ENCODE measurements at places on chromosomes 7 and 10. TPM values are rescaled to one million over a fixed set of nuclear protein-coding genes. Genes with fewer than 3 reads are reported as not detected.

DNA sequence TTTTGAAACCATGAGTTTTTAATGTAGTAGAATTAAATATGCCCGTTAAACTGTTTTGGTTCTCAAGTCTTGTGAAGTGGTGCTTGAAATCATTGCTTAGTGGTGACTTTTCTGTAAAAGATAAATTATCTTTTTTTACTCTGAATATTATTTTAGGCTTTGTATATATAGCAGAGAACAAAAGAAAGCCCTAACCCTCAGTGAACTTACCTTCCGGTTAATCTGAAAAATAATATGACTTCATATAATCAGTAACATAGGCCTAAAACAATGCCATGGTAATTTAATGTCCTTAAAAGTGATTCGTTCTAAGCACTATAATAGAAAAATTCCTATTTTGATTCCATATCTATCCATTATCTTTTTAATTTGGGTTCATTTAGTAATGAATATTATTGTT is 21.8 kb downstream of the AKAP9 start:
- no peak overlapping the region for H3K27ac ChIP-seq
- peaks cover 8% of the 10 kb centered on the region for H3K36me3 ChIP-seq
- no peak overlapping the region for H3K4me3 ChIP-seq
- no peaks in the 10 kb centered on the region for H3K4me1 ChIP-seq
- no peaks in the 10 kb centered on the region for H3K27me3 ChIP-seq
- no peak for DNase-seq

- H3K4me3 ChIP-seq = no peak overlapping the region
- peak overlapping the region; percentile 86 for H3K27ac ChIP-seq
- H3K4me1 ChIP-seq = peaks cover 18% of the 10 kb centered on the region
- DNase-seq = no peak
- H3K36me3 ChIP-seq = no peaks in the 10 kb centered on the region
These were observed 55.3 kb upstream of the INPP5A start for GRCh38 chr10:132482090-132482800.

Gene LRRC17
- total RNA-seq = 35.8 TPM

Gene AGR3
- total RNA-seq = not detected

DNA sequence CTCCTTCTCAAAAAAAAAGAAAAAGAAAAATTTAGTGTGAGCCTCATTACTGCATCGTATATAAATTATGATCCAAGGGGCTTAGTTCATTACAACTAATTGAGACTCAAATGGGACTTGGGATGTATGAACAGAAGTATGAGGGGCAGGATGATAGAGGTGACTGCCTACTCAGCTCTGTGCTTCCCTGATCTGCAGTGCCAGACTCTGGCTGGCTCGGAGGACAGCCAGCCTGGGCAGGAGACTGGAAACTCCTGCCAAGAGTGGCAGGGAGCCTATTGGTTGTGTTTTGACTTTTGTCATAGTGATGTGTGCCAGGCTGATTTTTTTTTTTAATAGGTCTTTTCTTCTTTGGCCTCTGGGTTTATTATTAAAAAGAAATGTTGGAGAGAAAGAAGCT is 73.8 kb upstream of the GTF2IRD1 start:
- peaks cover 5% of the 10 kb centered on the region for H3K36me3 ChIP-seq
- no peak for DNase-seq
- H3K4me1 ChIP-seq = peaks cover 4% of the 10 kb centered on the region

Gene CLEC2L
- total RNA-seq = 0.65 TPM

Gene AGK
- total RNA-seq = 36.9 TPM

Gene CABCOCO1
- total RNA-seq = 0.30 TPM

DNA sequence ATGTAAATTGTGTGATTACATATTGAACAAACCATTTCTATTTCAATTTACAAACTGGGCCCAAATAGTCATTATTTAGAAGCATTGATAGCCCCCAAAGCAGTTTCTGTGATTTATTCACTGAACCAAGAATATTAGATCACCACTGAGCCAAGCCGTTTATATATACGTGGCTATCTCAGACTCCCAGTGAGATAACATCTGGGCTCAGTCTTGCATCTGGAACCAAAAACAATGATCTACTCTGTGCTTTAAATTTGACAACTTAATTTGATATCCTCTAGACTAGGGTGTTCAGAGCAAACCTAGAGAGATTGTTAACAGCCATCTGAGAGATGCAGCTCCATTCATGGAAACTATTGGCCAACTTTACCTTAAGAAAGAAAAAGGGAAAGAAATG is 41.4 kb upstream of the BTBD16 start:
- no peak overlapping the region for H3K27ac ChIP-seq
- no peak overlapping the region for H3K4me3 ChIP-seq
- peaks cover 9% of the 10 kb centered on the region for H3K36me3 ChIP-seq
- DNase-seq = no peak

DNA sequence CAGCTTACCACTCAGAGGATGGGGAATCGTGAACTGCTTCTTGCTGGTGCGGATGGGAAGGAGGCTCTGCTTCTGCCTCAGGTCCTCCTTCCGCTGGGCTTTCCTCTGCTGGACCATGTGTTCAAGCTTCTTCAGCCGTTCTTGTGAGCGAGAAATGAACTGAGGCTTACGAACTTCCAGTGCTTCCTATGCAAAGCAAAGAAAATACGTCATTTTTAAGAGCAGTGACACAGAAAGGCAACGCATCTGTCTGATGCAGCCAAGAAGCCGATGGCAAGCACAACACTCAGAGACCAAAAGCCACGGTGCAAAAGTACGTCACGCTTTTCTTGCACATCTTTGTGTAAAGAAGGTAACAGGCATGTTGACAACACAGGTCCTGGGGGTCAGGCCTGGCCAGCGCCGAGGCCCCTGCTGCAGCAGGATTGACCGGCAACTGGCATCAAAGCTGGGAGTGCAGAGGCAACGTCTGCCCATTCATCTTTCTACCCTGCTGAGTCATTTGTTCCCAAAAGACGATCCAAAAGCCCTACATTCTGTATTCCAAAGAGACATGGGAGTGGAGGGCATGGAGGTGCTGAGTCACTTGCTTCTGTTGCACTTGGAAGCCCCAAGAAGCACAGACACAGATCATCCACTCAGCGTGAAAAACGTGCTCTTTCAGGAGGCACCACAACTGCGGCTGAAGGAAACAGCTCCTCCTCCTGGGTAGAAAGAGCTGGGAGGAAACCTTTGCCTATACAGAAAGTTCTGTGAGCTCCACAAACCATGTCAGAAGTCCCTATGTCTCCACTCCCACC is 71.0 kb upstream of the ADAM12 start:
- no peak overlapping the region for H3K27ac ChIP-seq
- no peak for DNase-seq
- peaks cover 5% of the 10 kb centered on the region for H3K4me1 ChIP-seq
- no peaks in the 10 kb centered on the region for H3K27me3 ChIP-seq

Gene UTF1
- total RNA-seq = not detected

Gene HOXA5
- 3.2 TPM for total RNA-seq

GRCh38 chr10:132912225-132912712 is 30.1 kb downstream of the CFAP46 start:
- no peak for DNase-seq
- H3K27me3 ChIP-seq = peaks cover 8% of the 10 kb centered on the region
- H3K4me1 ChIP-seq = no peaks in the 10 kb centered on the region
- no peak overlapping the region for H3K27ac ChIP-seq
- no peaks in the 10 kb centered on the region for H3K36me3 ChIP-seq
- no peak overlapping the region for H3K4me3 ChIP-seq

DNA sequence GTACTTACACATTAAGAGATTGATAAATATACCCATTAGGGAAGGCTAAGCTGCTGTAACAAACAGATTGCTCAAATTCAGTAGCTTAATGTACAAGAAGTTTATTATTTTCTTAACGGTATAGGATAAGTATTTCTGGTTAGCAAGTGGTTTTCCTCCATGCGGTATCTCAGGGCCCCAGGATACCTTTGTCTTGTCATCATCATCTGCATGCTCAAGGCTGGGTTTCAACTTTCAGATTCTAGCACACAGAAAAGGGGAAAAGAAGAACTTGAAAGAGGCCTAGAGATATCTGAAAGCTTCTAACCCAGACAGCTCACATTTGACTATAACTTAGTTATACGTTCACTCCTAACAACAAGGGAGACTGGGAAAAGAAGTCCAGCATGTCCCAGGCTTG is 11.8 kb upstream of the GALNT17 start:
- no peak for DNase-seq
- peaks cover 6% of the 10 kb centered on the region for H3K4me1 ChIP-seq
- no peaks in the 10 kb centered on the region for H3K36me3 ChIP-seq
- no peak overlapping the region for H3K4me3 ChIP-seq
- H3K27me3 ChIP-seq = no peaks in the 10 kb centered on the region
- H3K27ac ChIP-seq = no peak overlapping the region

GRCh38 chr10:30687698-30688213 is 58.2 kb upstream of the LYZL2 start:
- no peak overlapping the region for H3K4me3 ChIP-seq
- H3K27ac ChIP-seq = no peak overlapping the region
- DNase-seq = peak; percentile 96
- H3K4me1 ChIP-seq = peaks cover 11% of the 10 kb centered on the region

GRCh38 chr10:87058171-87058570 is 36.5 kb downstream of the GLUD1 start:
- DNase-seq = no peak
- no peak overlapping the region for H3K4me3 ChIP-seq
- no peaks in the 10 kb centered on the region for H3K27me3 ChIP-seq
- H3K4me1 ChIP-seq = no peaks in the 10 kb centered on the region
- peaks cover 7% of the 10 kb centered on the region for H3K36me3 ChIP-seq
- H3K27ac ChIP-seq = no peak overlapping the region

Gene CLDN12
- total RNA-seq = 41.1 TPM

GRCh38 chr10:6386346-6386745 is 183.6 kb downstream of the PFKFB3 start:
- H3K27ac ChIP-seq = no peak overlapping the region
- no peaks in the 10 kb centered on the region for H3K4me1 ChIP-seq
- no peak for DNase-seq
- no peaks in the 10 kb centered on the region for H3K27me3 ChIP-seq

DNA sequence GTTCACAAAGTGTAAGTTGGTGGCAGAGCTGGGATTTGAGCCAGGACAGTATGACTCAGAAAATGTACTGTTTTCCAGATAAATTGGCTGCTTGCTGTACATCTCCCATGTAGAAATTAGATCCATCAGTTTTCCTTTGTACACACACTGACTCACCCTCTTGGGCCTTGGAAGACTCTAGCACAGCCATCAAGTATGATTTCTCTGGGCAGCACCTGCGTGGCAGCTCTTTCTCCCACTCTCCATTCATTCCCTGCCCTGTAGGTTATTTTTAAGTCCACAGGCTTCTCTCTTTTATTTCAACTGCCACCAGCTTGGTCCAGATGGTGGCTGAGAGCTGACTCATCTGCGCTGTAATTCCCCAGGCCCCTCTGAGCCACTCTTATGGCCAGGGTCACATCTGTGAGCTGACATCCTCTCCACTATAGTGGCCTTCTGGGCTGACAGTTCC is 28.3 kb upstream of the SDK1 start:
- no peak for DNase-seq
- peaks cover 1% of the 10 kb centered on the region for H3K27me3 ChIP-seq
- no peak overlapping the region for H3K4me3 ChIP-seq

Gene SNCG
- total RNA-seq = 8.2 TPM

Gene CPA2
- 0.55 TPM for total RNA-seq

Gene VIM
- 1,786 TPM for total RNA-seq

Gene SKIDA1
- 53.0 TPM for total RNA-seq

- DNase-seq = no peak
- no peak overlapping the region for H3K27ac ChIP-seq
- peaks cover 2% of the 10 kb centered on the region for H3K27me3 ChIP-seq
- no peak overlapping the region for H3K4me3 ChIP-seq
- peaks cover 24% of the 10 kb centered on the region for H3K4me1 ChIP-seq
- no peaks in the 10 kb centered on the region for H3K36me3 ChIP-seq
These were observed 22.2 kb downstream of the RGS10 start for GRCh38 chr10:119520283-119520682.

DNA sequence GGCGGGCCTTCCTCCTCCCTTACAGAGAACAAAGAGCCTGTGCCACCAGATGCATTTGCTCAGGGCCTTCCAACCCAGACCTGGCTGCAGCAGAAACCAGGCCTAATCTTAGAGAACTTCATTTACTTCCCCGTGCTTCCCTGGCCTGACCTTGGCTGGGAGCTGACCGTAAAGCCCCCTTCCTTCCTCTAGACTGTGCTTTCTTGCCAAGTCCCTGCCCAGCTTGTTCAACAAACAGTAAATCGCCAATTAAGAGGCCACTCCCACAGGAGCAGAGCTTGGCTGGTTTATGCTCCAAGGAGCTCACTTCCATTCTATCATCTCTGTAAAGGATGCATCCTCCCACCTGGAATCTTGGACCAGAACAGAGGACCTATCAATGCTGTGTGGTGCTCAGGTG is 110.9 kb downstream of the COL13A1 start:
- DNase-seq = no peak
- H3K36me3 ChIP-seq = no peaks in the 10 kb centered on the region
- peak overlapping the region; percentile 90 for H3K27ac ChIP-seq
- H3K4me1 ChIP-seq = peaks cover 44% of the 10 kb centered on the region

GRCh38 chr7:101240226-101241014 is 2.8 kb upstream of the CLDN15 start:
- peak overlapping the region; percentile 47 for H3K4me3 ChIP-seq

- no peaks in the 10 kb centered on the region for H3K27me3 ChIP-seq
- H3K27ac ChIP-seq = no peak overlapping the region
- DNase-seq = no peak
- H3K4me3 ChIP-seq = no peak overlapping the region
These were observed 356.1 kb downstream of the ELMO1 start for GRCh38 chr7:37092548-37092947.

- no peak for DNase-seq
- H3K36me3 ChIP-seq = peaks cover 13% of the 10 kb centered on the region
- no peaks in the 10 kb centered on the region for H3K27me3 ChIP-seq
- H3K4me3 ChIP-seq = peak overlapping the region; percentile 96
- peak overlapping the region; percentile 96 for H3K27ac ChIP-seq
These were observed 527 bp upstream of the HERPUD2 start for GRCh38 chr7:35695473-35695850.

GRCh38 chr7:107068156-107068555 is 23.7 kb downstream of the PRKAR2B start:
- no peak for DNase-seq
- H3K27me3 ChIP-seq = no peaks in the 10 kb centered on the region
- no peak overlapping the region for H3K27ac ChIP-seq
- peaks cover 9% of the 10 kb centered on the region for H3K4me1 ChIP-seq
